ENCODE measurements at places on chromosomes 6 and 20.
A peak's percentile ranks its signal among the peaks of the same experiment; 100 is the strongest.

DNA sequence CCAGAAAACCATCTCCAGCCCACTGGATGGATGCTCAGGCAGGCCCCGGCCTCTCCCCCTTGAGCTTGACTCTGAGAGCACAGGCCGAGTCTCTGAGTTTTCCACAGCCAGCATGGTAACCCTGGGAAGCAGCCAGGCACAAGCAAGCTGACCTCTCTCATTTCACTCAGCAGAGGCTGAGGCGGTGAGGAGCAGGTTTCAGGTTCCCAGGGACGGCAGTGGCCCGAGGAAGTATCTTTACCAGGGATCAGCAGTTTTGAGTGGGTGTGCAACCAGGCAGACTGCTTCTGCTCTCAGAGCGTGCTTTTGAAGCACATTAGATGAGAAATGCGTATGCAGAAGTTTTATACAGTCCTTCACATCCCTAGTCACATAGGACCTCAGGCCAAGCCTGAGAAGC lies 12.6 kb downstream of the HCK start:
- DNase-seq = no peak

DNA sequence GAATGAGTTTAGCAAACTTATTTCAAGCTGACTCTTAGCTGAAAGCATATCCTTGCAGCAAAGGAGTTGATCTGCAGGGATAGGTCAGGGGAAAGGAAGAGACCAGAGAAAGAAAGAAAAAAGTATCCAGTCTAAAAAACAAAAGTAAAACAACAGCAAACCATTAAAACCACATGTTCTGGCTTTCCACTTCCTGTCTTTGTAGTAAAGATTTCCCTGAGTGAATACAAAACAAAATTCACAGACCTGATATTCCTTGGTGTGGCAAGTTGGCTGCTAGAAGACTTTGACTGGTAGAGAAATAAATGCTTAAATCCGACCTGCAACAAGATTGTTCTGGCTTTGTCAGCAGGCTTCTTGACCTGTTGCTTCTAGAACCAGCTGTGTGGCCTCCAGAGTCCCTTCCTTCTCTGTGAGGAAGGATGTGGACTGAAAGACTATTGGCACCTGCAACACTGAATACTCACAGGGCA lies 23.4 kb upstream of the MCM3 start:
- no peak for DNase-seq

- DNase-seq = no peak
Measured at GRCh38 chr20:5808901-5809300, 58.7 kb downstream of the SHLD1 start.

- peak; percentile 45 for DNase-seq
Measured at GRCh38 chr6:130223508-130223907, 757 bp upstream of the SAMD3 start.

- no peak for DNase-seq
Measured at GRCh38 chr6:136524936-136525413, 25.2 kb downstream of the MAP7 start.

DNA sequence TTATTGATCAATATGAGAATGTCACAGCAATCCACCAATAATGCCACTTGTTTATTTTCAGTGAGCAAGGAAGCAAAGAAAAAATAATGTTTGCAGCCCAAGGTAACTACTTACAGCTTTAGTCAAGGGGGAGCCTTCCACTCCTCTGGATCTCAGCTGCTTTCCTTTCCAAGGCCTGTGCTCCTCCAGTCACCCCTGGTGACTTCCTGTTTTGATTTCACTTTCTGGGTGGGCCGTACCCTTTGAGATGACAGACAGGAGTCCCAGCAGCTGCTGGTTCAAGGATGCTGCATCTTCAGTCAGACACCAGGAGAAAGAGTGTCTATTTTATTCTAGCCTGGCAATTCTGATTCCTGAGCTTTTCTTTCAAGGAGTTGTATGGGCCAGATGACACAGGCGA lies 5.6 kb upstream of the VNN2 start:
- no peak for DNase-seq

DNA sequence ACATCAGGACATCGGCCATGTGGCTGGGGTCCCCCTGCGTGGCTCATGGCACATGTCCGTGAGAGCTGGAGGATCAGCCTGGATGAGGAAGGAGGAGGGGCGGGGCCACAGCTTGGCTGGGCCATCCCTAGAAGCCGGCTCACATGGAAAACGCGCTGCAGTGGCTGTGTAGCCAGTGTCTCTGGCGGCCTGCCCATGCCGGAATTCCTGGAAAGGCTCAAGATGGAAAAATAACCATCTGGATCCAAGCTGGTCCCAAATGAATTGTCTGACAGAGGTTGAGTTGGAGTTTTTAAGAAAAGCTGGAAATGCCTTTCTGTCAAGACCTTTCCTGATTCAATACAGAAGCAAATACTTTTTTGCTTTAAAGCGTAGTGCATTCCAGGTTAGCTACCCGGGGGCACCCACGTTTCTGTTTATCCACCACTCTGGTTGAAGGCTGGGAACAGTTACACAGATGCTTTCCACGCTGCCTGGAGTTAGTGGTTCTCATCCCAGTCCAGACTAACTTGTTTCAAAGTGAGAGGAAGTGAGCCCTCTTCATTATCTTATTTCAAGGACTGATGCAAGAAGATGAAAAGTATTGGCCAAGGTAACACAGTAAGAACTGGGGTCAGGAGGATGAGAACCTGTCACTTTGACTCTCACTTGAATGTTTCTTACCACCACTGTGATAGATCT lies 99.0 kb downstream of the GMPR start:
- DNase-seq = peak; percentile 37

DNA sequence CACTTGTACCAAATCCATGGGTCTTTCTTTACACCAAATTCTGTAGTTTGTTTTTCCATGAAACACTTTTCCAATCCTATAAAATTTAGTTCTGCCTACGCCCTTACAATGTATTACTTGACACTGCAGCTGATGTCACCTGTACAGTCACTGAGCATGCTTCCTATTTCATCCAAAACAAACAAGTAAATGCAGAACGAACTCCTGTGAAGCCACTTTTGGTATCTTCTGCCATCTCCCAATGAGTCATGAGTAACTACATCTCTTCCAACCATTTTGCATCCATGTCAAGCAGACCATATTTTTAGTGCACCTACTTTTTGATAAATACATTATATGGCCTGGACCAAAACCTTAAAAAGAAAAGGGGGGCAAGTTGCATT lies 42.4 kb downstream of the HDDC2 start:
- peak; percentile 13 for DNase-seq
